NCI-H2227 treated with DMSO at 0.1 percent for 48 hours (cell line): ENCODE measurements at places on chromosomes 6 and 20.
A peak's percentile ranks its signal among the peaks of the same experiment; 100 is the strongest.

DNA sequence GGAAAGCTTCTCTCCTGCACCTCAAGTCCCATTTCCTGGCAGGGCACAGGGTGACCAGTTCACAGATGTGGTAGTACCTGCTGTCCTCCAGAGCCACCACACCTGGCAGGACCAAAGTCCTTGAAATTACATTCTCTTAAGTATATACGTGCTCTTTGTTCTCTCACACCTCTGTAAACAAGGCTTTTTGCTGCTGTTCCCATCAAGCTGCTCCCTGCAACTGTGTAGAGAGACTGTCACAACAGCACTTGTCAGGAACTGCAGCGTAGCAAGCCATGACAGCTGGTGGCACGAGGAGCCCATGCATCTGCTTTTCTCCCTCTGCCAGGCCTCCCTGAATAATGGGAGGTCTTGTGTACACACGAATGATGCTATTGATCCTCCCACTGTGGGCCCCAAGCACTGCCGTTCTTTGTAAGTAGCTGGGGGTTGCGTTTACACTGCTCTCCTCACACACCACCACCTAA is 431.8 kb downstream of the CD83 start:
- DNase-seq: peak; percentile 27

DNA sequence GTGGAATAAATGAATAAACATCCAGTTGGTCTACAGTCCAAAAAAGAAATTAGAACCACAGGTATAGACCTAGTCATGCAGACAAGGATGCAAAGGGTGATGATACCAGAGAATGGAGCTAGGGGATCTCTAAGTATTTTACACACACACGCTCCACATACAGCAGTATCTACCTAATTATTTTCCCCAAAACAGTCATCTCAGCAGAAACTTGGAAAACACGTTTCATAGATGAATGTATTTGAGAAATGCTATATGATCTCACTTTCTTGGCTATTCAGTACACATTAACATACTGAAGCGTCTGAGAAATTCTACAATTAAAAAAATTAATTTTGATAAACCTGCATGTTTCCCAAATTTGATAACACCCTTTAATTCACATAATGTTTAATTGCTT is 155.3 kb downstream of the MTFR2 start:
- DNase-seq: no peak

GRCh38 chr6:108074057-108074358 is 533 bp downstream of the OSTM1 start:
- no peak for DNase-seq

DNA sequence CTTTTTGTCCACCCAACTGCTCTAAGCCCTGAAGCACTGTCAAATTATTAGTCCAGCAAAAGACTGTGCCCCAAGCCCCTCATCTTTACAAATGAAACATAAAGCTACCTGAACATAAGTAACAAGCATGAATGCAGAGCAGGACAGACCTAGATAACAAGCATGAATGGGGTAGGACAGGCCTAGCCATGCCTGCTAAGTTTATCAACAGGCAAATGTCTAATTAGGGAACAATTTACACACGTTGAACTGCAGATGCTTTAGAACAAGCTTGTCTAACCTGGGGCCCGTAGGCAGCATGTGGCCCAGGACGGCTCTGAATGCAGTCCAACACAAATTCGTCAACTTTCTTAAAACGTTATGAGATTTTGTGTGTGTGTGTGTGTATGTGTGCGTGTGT is 13.6 kb downstream of the FBXO30 start:
- no peak for DNase-seq

DNA sequence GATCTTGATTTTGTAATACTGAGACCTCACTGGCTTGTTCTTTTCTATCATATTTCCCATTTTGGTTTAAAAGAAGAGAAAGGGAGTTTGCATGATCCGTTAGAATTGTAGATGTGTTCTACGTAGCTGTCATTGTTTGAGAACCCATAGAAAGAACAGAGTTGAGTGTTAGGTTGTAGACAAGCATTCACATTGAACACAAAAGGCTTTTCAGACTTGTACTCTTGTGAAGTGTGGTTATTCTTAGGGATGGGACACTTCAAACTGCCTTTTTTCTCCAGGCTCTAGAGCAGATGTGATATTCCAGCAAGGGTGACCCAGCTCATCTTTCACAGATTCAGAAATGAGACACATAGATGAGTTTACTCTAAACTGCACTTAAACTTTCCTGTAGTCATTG is 19.9 kb downstream of the FOXO3 start:
- no peak for DNase-seq

DNA sequence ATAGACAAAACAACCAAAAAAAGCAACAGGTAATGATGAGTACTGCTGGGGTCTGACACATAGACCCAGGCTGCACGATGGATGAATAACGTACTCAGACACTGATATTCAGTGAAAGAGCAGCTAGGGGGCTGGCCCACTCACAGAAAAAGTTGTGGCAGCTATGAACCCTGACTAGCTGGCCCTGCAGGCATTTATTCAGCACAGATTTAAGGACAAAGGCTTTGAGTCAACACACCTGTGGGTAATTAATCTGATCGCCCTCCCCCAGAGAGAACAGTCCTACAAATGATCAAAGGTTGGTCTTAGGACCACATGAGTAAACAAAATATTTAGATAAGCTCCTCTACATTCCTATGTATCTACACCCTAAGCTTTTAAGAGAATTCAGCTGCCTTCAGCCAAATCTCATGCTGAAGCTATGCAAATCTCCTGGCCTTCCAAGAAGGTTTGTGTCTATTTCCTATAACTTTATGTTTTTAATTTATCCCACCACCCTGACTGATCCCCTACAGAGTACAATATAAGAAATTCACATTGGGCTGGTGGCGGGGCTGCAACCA is 81.7 kb upstream of the NXT1 start:
- no peak for DNase-seq

DNA sequence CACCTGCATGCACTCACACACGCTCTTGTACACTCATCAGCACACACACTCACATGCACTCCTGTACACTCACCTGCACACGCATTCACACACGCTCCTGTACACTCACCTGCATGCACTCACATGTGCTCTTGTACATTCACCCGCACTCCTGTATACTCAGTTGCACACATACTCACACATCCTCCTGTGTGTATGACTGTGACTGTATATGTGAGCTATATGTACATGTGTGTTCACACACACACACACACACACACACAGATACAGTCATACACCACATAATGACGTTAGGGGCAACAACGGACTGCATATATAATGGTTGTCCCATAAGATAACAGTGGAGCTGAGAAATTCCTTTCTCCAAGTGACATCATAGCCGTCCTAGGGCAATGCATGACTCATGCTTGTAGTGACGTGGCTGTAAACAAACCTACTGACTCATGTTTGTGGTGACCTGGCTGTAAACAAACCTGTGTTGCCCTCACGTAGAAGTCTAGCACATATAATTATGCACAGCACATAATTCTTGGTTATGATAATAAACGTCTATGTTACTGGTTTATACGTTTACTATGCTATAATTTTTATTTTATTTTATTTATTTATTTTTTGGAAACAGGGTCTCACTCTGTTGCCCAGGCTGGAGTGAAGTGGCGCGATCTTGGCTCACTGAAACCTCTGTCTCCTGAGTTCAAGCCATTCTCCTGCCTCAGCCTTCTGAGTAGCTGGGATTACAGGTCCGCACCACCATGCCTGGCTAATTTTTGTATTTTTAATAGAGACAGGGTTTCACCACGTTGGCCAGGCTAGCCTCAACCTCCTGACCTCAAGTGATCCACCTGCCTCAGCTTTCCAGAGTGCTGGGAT is 22.8 kb upstream of the TAF4 start:
- no peak for DNase-seq

GRCh38 chr6:13367396-13367795 is 39.1 kb upstream of the TBC1D7 start:
- peak; percentile 45 for DNase-seq

GRCh38 chr20:45507011-45507820 is 8.2 kb downstream of the SPINT3 start:
- DNase-seq: no peak

- no peak for DNase-seq
Observed at GRCh38 chr6:89763550-89763949, 56.0 kb downstream of the MDN1 start.

GRCh38 chr20:61301711-61302525 is 49.9 kb downstream of the CDH4 start:
- no peak for DNase-seq

GRCh38 chr6:144654506-144654905 is 369.4 kb downstream of the UTRN start:
- DNase-seq: no peak

GRCh38 chr6:162488444-162488843 is 239.1 kb downstream of the PRKN start:
- no peak for DNase-seq

DNA sequence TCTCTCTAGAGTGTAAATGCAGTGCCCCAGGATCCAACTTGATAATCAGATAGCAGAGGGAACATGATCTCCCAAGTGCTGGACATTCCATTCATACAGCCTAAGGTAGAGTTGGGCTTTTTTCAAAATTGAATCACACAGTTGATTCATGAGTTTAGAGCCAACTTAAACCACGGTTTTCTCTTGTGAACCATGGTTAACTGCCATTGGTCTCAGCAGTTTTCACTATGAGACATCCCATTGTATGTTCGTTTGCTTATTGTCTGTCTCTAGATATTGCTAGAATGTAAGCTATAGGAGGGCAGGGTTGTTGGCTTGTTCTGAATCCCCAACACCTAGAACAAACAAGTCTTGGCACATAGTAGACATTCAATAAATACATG is 37.2 kb upstream of the TAF8 start:
- no peak for DNase-seq

DNA sequence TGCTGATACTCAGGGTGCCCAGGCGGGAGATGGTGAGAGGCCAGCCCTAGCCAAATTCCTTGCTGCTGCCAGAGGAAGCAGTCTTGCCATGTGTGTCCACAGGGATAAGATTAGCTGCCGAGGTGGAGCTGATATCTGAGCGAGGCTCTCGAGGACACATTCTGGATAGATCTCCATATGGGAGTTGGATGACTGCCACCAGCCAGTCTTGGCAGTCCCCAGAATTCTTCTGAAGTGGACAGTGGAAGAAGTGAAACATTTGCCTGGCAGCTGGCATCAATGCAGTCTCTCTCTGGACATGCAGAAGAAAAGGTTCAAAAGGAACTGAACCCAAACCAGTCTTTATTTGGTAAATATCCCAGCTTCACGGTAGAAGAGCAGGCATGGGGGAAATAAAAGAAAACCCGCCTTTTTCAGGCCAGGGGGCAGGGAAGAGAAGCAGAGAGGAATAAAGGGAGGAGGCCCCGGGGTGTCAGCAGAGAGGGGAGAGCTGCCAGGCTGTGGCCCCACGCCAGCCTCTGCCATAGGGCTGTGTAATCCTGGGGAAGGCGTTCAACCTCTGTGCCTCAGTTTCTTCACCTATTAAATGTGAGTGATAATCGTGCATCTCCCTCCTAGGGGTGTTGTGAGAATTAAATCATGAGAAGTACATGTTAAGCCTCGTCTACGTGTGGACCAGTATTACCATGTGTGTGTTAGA is 3.7 kb upstream of the FUCA2 start:
- no peak for DNase-seq

- DNase-seq: no peak
Observed at GRCh38 chr6:79240509-79240908, 6.0 kb upstream of the HMGN3 start.

GRCh38 chr20:36988494-36988966 is 37.0 kb upstream of the SAMHD1 start:
- no peak for DNase-seq

DNA sequence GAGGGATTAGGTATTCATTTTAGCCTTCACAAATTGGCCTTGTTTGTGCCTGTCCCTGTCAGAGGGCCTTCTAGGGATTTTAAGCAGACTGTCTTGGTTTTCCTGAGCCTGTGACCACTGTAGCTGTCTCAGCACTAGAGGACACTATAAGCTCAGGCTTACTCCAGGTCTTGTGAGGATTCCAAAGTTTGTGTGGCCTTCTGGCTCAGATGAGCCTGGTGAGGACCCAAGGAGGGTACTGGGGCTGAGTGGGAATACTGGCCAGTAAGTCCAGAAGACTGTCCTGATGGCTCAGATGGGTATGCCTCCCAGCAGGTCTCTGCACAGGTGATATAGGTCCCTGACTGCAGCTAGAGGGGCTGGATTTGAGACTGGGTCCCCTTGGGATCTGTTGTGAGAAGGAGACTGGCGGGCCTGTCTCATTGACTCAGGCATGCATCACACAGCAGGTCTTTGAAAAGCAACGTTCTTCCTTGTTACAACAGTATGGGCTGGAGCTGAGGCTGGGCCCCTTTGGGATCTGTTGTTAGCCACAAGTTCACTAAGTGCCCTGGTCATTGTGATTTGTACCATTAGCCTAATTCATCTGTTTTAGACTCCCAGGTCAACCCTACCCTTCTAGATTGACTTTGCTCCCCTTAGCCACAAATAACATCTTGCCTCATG is 26.3 kb upstream of the TFB1M start:
- DNase-seq: no peak

GRCh38 chr6:5084360-5084780 is 771 bp upstream of the PPP1R3G start:
- no peak for DNase-seq

DNA sequence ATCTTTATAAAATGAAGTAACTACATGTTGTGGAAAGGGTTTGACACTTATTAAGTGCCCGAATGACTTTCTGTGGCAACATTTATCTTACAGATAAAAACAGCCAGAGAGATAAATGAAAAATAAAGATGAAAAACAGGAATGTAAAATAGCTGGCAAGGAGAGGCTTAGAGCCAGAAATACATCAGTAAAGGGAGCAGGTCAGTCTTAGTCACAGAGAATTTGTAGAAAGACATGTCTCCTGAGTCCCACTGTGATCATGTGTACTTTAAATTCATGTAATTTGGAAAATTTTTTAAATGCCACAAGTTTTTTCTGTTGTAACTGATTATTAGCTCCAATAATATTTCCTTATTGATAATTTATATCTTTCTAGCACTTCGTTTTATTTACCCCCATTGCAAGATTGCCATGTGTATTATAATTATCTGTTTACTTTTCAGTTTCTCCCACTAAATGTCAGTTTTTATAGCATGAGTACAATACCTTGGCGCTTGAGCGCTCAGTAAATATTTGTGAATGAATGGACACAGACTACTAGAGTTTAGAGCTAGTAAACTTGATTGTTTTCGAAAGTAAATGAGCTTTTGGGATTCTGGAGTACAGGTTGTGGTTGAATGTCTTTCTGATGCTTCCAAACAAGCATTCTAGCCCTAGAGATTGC is 15.2 kb downstream of the TAB2 start:
- DNase-seq: no peak

- peak; percentile 29 for DNase-seq
Observed at GRCh38 chr6:93721386-93722048, 302.2 kb upstream of the EPHA7 start.

DNA sequence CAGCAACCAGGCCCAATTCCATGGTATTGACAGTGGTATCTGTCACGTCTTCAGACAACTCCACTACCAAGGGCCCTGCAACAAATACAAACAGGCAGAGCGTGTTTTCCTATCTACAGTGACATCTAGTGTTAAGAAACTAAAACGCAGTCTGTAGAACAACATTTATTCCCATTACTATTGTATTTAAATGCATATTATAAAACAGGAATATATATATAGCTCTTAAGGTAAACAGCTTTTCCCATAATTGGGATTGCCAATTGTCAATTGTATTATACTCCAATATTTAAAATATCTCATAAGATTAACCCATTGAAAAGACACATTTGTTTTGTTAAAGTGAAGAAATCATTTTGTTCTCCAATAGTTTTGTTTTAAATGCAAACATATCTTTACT is 97.2 kb downstream of the KIF16B start:
- DNase-seq: peak; percentile 70

- no peak for DNase-seq
Observed at GRCh38 chr20:46688151-46689081, 828 bp downstream of the TP53RK start.

GRCh38 chr6:121856296-121856695 is 420.9 kb downstream of the GJA1 start:
- DNase-seq: no peak

- DNase-seq: no peak
Observed at GRCh38 chr20:35305682-35306556, 13.7 kb upstream of the FAM83C start.
